Left ventricle myocardium inferior (tissue), 1 donor: ENCODE measurements at places on chromosomes 12 and 14.

- DNase-seq, result no peak
Measured at GRCh38 chr14:22838631-22839041, 2.3 kb downstream of the MMP14 start.

GRCh38 chr12:6323340-6323994, 13.0 kb downstream of the PLEKHG6 start:
- no peak for DNase-seq

GRCh38 chr14:74411671-74412070, 14.3 kb downstream of the SYNDIG1L start:
- no peak for DNase-seq

GRCh38 chr14:88618476-88618875, 55.6 kb downstream of the ZC3H14 start:
- DNase-seq, result no peak

GRCh38 chr12:108307006-108307405, 32.1 kb downstream of the CMKLR1 start:
- DNase-seq, result no peak

DNA sequence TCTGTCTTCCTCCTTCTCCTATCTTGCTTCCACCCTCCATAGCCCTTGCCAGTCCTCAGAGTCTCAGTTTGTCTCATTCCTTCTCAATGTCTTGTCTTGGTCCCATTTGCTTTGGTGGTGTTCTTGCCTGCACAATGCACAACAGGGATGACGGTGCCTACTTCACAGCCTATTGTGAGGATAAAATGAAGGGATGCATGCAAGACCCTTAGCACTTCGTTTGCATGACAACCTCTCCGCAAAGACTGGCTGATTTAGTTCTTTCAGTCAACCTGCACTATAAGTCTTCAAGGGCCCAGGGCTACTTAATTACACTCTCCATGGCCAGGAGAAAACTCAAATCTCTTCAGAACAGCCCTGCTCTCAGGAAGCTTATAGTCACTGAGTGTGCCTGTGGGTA, 8.5 kb downstream of the SELPLG start:
- no peak for DNase-seq

DNA sequence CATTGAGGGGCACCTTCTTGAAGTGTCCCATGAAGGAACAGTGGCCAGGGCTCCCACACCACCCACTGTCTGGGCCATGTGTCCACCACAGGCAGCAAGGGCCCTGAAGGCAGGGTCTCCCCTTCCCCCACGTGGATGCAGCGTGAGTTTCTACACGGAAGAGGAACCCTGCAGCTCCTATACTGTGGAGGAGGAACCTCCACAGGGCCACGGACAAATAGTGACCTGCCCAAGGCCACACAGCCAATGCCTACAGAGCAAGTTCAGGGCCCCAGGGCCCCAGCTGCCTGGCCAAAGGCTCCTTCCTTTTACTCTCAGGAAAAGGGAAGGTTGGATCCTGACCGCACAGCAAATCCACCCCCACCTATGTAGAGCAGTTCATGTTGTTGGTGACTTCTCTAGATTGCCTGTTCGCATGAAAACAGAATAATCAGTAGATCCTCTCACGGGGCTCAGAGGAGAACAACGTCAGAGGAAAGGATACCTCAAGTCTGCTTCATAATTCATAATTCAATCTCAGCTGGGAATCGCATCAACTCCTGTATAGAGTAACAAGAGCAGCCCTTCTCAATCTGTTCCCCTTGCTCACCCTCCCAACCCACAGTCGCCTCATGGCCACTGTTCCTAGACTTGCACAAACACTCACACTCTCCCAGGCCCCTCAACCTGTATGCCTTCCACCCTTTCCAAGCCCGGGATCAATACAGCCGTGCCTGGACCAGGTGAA, 11.1 kb upstream of the KRT73 start:
- no peak for DNase-seq
